D721Med (cell line): ENCODE measurements at places on chromosomes 16 and 17.

- no peak for DNase-seq
These were observed 79.4 kb upstream of the KSR1 start for GRCh38 chr17:27376637-27377547.

GRCh38 chr16:88999457-89000206, 22.6 kb upstream of the CBFA2T3 start:
- DNase-seq: no peak

GRCh38 chr16:85615014-85615851, 2.1 kb downstream of the GSE1 start:
- DNase-seq: no peak

- DNase-seq: no peak
These were observed 71.3 kb downstream of the NEUROD2 start for GRCh38 chr17:39536468-39536867.

GRCh38 chr17:7334938-7335538, 1.3 kb upstream of the ACAP1 start:
- no peak for DNase-seq

DNA sequence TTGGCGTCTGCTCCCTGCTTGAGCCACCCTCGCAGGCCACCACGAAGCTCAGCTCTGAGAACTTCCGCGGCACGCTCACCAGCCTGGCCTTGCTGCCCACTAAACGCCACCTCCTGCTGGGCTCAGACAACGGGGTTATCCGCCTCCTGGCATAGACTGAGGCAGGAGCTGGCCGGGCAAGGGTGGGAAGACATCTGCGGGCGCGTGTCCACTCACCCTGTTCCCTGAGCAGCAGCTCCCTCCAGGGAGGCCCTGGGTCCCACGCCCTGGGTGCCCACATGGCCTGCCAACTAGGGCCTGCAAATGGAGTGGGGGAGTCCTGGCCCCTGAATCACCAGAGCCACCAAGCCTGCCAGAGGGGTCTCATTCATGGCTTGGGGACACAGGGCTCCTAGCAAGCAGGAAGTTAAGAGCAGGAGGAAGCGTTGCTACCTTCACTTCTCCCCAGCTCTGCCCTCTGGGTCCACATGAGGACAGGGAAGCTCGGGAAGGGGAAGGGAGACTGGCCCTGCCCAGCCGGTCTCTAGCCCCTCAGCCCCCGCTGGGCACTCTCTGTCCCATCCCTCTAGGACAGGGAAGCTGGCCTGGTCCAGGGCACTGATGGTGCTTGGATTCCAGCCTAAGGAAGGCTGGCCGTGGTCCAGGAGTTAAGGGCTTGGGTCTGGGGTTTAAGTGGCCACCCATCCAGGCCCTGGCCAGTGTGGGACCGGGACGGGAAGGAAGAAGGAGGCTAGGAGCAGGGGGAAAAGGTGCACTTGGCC, 5.0 kb upstream of the SERPINF2 start:
- no peak for DNase-seq

GRCh38 chr16:69904495-69905170, 46.5 kb upstream of the CLEC18A start:
- DNase-seq: no peak
